ENCODE measurements at places on chromosomes 5 and 9. TPM values are rescaled to one million over a fixed set of nuclear protein-coding genes. Genes with fewer than 3 reads are reported as not detected.
A peak's percentile ranks its signal among the peaks of the same experiment; 100 is the strongest.

GRCh38 chr9:90055226-90055625 lies 450.4 kb downstream of the GADD45G start:
- DNase-seq, result no peak

- no peak for DNase-seq
Observed at GRCh38 chr5:31846934-31847333, 208.0 kb downstream of the PDZD2 start.

The PCDHGB7 gene
- 13.6 TPM for total RNA-seq

- DNase-seq, result peak; percentile 82
Observed at GRCh38 chr5:76811214-76811613, 7.6 kb upstream of the F2RL1 start.

The PCDHB12 gene
- 0.26 TPM for total RNA-seq

DNA sequence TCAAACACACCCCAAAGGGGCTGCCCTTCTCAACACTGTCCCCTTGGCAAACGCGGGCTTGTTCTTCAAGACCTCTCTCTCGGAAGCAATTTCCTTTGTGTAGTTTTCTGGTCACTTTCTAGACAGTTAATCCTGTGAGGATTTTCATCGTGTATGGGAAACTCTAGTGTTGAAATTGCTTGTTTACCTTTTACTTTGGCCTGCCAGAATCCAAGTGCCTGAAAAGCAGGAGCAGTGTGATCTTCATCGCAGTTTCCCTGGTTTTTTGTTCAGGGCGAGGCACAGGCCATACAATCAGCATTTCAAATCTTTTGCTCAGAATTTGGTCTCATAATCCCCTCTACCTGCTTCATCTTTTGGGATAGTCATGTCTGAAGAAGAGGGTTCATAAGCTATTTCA lies 115.7 kb upstream of the C9orf72 start:
- no peak for DNase-seq

The TUSC1 gene
- 10.5 TPM for total RNA-seq

Data from fibroblast of lung (primary cell).